ENCODE measurements at places on chromosomes 6 and 20.

DNA sequence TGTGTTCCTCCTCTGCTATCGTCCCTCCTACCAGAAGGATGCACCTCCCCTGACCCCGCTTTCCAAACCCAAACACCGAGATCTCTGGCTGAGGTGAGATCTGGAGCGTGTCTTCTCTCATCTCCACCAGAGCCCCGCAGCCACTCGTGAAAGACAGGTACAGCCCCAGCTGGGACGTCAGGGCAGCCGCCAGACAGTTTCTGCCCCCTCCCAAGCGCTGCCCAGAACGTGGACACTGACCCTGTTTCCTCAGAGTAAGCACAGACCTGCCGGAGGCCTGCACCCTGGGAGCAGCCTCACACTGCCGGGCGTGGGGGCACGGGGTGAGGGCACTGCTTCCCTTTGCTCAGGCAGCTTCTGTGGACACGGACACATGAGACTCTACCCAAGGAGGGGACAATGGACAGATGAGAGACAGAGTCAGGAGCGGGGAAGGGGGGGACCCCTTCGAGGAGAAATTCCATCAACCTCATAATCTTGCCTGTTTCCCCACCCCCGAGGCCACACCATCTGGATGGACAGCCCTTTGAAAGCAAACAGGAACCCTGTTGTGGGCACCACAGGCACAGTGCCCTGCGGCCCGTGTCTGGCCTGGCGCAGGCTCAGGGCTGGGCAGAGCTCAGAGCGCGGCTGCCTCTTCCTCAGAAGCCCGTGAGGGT, 210.6 kb downstream of the DLL1 start:
- no peak for DNase-seq

GRCh38 chr6:113857556-113858479, 673 bp downstream of the MARCKS start:
- DNase-seq: peak; percentile 81

DNA sequence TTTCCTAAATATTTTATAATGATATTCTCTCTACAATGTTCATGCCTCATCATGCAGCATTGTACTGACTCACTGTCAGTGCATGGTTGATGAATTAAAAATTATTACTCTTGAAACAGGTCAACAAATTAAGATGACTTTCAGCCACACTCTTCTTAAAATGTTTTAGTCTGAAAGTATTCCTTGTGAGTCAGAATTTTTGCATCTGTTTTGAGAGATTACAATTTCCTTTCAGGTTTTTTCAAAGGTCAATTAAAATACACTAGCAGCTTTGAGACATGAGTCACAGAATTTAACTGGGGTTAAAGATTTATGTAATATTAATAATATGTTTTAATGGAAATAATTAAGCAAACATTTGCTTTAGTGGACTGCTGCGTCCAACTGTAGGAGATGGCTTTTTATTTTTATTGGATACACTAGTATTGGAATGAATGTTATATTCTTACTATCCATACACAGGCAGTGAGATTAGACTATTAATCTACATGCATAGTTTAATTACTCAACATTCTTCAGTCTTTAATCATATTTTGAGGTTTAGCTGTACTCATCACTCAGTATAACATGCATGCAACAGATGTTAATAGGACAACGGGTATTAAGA, 9.7 kb downstream of the COL12A1 start:
- DNase-seq: no peak

- no peak for DNase-seq
These were observed 699.6 kb downstream of the PHF3 start for GRCh38 chr6:64335195-64335594.
